NCI-H1930 (cell line): ENCODE measurements at places on chromosomes 7 and 10.

- no peak for DNase-seq
Measured at GRCh38 chr10:89535171-89536012, at the start of gene SLC16A12. SLC16A12 (minus strand) TSS chr10:89535594; CDS start chr10:89462578, 73,016 bp downstream.

GRCh38 chr7:11343818-11344413 lies 370.2 kb downstream of the PHF14 start:
- no peak for DNase-seq

DNA sequence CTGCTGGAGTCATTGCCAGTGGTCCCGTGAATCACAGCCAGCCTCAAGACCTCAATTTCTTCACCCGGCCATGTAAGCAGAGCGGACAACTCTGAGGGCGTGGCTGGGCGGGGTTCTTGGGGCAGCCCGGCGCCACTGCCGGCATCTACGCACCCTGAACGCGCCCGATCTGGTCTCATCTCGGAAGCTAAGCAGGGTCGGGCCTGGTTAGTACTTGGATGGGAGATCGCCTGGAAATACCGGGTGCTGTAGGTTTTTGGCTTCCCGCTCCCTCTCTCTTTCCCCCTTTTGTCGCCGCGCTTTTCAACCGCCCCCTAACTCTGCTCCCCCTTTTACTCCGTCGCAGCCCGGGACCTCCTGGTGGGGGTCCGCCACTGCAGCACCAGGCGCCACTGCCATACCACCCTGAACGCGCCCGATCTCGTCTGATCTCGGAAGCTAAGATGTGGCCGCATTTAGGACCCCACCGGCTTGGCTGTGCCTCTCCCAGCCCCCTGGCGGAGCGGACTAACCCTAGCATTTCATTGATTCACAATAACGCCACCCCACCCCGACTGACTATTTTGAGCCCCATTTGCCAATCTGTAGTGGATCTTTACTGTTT lies 25.3 kb downstream of the GARIN1A start:
- peak; percentile 58 for DNase-seq

GRCh38 chr7:29490094-29490607 lies 73.5 kb upstream of the PRR15 start:
- no peak for DNase-seq

GRCh38 chr10:98252464-98252863 lies 15.5 kb downstream of the LOXL4 start:
- no peak for DNase-seq

DNA sequence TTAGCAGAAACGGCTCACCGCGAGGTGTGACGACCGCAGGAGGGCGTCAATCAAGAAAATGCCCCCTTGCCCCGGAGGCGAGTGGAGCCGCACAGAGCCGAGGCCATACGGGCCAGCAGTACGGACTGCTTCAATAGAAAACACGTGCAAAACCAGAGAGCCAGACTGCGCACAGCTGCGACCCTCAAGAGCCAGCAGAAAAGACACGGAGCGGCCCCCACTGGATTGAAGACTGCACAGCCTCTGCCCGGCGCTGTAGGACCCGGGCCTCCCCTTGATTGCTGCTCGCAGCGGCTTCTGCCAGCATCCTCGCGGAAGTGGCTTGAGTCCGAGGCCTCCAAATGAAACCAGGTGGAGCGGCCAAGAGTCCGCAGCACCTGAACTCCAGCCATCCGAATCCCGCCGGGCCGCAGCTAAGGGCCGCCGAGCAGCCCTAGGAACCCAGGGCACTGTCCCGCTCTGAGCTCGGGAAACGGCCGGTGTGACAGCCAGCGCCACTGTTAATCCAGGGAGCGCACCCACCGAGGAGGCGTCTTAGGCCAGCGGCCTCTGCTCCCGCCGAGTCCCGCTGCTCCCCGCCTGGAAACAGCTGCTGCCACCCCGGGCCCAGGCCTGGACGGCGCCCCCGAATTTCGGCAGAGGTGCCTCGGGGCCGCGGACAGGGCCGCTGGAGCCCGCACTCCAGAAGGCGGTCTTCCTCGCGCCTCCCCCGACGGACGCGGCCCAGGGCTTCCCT lies 660 bp upstream of the HHEX start:
- DNase-seq: no peak

- no peak for DNase-seq
Measured at GRCh38 chr7:33774762-33775523, 130.4 kb upstream of the BMPER start.

DNA sequence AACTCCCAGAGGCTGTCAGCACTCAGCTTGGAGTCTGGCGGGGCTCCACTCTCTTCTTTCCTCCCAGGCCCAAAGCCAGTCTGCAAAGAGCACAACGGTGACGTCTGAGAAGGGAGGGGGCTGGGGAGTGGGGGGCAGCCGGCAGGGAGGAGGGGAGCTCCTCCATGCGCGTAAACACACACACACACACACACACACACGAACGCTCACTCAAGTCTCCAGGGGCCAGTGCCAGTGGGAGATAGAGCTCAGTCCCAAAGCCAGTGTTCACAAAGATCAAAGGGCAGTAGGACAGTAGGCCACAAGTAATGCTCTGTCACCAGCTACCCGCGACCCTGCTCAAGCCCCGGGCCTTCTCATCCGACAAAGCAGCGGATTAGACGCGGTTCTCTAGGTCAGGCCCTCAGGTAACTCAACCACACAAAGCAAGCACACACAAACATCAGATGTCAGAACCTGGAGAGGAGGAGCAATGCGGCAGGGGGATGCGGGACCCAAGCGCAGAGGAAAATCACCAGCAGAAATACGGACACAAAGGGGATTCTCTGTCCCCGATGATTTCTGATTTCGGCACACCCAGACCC lies 19.9 kb downstream of the TCAF1 start:
- DNase-seq: no peak

GRCh38 chr10:118547282-118547681 lies 48.2 kb downstream of the PRLHR start:
- no peak for DNase-seq

DNA sequence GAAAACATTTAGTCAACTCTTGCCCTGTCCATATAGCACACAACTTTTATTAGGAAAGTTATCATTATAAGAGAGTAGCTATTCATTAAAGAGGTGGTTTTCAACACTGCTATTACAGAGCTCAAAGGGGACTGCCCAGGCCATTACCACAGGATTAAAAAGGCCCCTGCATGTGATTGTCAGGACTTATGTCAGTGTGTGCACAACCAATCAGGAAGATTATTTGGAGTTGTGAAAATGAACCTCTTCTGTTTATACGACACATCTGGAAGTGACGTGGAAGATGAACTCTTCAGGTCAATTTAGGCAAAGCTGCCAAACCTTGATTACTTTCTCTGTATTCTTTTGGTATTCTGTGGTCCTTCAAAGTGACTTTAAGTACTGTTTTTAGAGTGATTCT lies 14.7 kb downstream of the CCNY start:
- DNase-seq: no peak

- no peak for DNase-seq
Measured at GRCh38 chr10:18157881-18158280, 17.7 kb downstream of the CACNB2 start.

- no peak for DNase-seq
Measured at GRCh38 chr10:67988606-67989005, 86.5 kb downstream of the HERC4 start.

DNA sequence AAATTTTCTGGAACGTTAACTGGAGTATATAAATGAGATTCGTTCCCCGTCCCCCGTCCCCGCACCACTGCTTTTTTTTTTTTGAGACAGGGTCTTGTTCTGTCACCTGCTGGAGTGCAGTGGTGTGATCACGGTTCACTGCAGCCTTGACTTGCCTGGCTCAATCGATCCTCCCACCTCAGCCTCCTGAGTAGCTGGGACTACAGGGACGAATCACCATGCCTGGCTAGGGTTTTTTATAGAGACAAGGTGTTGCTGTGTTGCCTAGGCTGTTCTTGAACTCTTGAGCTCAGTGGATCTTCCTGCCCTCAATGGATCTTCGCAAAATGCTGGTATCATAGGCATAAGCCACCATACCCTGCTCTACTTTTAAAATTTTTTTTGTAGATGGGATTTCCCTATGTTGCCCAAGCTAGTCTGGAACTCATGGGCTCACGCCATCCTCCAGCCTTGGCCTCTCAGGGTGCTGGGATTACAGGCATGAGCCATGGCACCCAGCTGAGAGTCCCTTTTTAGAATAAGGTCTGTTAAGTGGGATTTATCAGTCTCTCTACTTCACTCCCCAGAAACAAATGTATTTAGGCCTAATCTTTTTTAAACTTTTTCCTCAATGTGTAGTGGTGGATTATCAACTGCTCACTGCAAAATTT lies 122.9 kb downstream of the LYZL1 start:
- DNase-seq: no peak

DNA sequence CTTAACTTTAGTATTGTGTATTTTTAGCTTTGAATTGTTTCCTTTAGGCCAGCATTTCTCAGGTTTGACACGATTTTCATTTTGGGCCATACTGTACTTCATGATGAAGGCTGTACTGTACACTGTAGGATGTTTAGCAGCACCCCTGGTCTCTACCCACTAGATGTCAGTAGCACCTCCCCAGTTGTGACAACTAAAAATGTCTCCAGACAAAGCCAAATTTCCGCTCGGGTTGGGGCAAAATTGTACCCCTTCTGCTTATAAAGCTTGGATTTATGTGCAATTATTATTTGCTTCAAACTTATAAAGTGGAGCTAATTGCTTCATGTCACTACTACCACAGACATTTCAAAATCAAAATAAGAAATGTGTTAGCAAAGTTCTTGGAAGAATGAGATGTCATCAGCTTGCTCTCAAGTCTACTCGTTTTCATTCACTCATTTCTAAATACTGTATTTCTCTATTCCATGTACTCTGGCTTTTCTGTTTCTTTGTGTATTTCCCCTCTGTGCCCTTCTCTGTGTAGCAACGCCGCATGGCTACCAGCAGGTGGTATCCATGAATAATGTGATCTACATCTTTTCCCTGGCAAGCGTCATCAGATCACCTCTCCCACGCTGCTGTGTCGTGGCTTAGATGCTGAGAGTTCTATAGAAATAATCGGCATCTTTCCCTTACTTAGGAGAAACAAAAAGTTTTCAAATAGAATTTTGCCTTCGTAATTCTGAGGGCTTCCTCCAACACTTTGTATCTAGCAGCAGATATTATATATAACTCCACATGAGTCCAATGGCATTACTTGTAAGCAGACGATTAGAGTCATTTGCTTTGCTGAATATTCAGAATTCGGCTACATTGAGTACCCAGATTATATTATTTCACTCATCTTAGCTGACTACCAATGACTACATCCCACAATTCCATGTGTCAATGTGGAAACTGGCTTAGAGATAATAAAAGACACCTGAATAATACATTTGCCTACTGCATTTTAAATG lies 47.8 kb upstream of the CALCR start:
- DNase-seq: peak; percentile 27

- no peak for DNase-seq
Measured at GRCh38 chr7:81210137-81211064, 291.6 kb upstream of the SEMA3C start.

- no peak for DNase-seq
Measured at GRCh38 chr10:88541116-88541626, 41.9 kb downstream of the RNLS start.

DNA sequence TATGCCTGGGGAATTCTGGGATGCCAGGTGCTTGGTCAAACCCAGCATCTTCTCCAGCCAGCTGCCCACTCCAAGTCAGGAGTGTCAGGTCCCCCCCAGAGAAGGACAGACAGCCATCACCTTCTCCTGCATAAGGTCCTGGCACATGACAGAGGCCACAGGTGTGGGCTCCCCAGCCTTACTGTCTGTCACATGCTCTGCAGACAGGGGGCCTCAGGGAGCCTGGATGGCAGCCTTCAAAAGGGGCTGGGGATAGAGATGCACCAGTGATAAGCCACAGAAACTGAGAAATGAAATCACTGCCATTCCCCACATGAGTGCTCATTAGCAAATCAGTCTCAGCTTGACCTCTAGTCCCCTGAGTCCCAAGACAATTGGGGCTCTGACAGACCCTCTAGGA lies 72.9 kb downstream of the PLXNA4 start:
- DNase-seq: no peak

GRCh38 chr10:99430116-99430450 lies 341 bp downstream of the GOT1 start:
- DNase-seq: no peak

DNA sequence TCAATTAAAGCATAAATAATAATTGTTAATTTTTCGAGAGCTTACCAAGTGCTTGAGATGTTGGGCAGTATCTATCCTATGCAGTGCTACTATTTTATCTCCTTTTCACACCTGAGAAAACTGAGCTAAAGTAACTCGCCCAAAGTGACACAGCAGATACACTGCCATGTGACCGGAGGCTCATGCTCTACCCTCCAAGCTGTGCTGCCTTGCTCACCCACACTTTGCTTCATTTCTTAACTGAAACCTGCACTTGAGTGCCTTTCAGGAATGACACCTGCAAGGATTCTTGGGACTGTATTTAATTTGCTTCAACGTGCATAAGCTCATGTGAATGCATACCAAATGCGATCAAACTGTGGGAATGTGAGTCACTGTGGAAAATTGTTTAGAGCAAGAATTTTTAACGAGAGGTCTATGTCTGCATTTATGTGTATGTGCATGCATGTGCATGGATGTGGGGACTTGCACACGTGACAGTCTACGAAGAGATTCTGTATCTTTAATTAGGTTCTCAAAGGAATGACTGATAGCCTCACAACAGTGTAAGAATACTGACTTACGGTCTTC lies 119.2 kb downstream of the ADCYAP1R1 start:
- DNase-seq: no peak

DNA sequence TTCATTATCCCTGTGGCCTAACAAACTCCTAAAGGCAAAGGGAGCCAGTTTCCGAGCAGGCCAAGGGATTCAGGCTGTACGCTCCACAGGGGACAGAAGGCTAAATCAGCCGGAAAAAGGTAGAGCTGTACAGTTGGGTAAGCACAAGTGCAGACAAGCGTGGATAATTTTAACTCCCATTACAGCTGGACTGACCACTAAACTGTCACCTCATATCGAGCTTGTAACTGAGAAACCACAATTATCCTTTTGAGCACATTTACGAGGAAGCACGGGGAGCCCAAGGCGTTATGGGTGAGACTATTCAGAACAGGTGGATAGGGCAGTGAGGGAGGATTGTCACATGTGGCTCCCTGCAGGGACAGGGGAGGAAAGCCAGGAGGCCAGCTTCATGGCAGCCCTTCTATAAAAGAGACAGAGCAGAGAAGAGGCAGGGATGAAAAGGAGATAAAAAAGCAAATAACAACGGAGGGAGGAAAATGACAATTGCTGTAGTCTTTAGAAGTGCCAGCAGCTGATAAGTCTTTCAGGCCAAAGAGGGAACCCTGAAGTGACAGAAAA lies 288.0 kb downstream of the FGFR2 start:
- no peak for DNase-seq

GRCh38 chr10:45239642-45240041 lies 75.8 kb downstream of the OR13A1 start:
- no peak for DNase-seq

GRCh38 chr10:7085147-7085912 lies 325.5 kb downstream of the SFMBT2 start:
- DNase-seq: no peak
